ENCODE measurements at places on chromosomes 2 and 18. TPM values are rescaled to one million over a fixed set of nuclear protein-coding genes. Genes with fewer than 3 reads are reported as not detected.
A peak's percentile ranks its signal among the peaks of the same experiment; 100 is the strongest.

DNA sequence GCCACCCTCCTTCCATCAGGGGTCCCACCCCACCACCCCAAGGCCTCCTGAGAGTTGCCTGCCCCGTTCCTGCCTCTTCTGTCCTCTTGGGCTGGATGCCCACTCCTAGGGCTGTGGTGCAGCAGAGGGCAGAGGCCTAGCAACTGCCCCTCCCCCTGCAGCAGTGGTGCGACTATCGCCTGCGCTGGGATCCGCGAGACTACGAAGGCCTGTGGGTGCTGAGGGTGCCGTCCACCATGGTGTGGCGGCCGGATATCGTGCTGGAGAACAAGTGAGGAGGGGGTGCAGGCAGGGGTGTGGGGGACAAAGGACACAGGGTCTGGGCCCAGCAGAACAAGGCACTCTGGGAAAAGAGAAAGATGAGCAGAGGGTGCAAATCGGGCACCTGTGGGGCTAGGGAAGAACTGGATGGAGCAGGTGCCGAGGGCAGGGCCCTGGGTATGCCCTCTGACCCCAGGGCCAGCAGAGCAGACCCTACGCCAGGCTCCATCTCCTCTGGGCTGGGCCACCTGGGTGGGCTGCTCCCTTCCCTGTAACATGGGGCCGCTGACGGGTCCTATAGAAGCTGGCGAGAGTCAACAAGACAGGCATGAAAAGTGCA is 1.0 kb downstream of the CHRNG start:
- H3K4me1 ChIP-seq, result no peaks in the 10 kb centered on the region
- no peaks in the 10 kb centered on the region for H3K27me3 ChIP-seq
- H3K27ac ChIP-seq, result no peak overlapping the region
- no peak for DNase-seq

GRCh38 chr18:53796040-53796729 is 428.3 kb downstream of the MBD2 start:
- H3K4me3 ChIP-seq, result no peak overlapping the region
- DNase-seq, result no peak
- H3K4me1 ChIP-seq, result no peaks in the 10 kb centered on the region

DNA sequence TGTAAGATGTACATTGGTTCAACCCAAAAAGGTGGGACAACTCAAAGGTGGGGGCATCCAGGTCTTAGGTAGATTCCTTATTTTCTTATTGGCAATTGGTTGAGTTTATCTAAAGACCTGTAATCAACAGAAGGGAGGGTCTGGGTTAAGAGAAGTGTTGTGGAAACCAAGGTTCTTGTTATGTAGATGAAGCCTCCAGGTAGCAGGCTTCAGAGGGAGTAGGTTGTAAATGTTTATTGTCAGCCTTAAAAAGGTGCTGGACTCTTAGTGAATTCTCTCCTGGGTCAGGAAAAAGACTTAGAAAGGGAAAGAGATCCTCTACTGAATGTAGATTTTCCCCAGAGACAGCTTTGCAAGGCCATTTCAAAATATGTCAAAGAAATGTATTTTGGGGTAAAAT is 125.3 kb upstream of the NDUFV2 start:
- no peaks in the 10 kb centered on the region for H3K27me3 ChIP-seq
- no peak for DNase-seq
- no peaks in the 10 kb centered on the region for H3K4me1 ChIP-seq
- no peaks in the 10 kb centered on the region for H3K36me3 ChIP-seq

GRCh38 chr2:64982311-64982857 is 6.8 kb upstream of the SLC1A4 start:
- H3K27ac ChIP-seq, result no peak overlapping the region
- H3K4me1 ChIP-seq, result no peaks in the 10 kb centered on the region
- H3K27me3 ChIP-seq, result no peaks in the 10 kb centered on the region
- H3K36me3 ChIP-seq, result no peaks in the 10 kb centered on the region

DNA sequence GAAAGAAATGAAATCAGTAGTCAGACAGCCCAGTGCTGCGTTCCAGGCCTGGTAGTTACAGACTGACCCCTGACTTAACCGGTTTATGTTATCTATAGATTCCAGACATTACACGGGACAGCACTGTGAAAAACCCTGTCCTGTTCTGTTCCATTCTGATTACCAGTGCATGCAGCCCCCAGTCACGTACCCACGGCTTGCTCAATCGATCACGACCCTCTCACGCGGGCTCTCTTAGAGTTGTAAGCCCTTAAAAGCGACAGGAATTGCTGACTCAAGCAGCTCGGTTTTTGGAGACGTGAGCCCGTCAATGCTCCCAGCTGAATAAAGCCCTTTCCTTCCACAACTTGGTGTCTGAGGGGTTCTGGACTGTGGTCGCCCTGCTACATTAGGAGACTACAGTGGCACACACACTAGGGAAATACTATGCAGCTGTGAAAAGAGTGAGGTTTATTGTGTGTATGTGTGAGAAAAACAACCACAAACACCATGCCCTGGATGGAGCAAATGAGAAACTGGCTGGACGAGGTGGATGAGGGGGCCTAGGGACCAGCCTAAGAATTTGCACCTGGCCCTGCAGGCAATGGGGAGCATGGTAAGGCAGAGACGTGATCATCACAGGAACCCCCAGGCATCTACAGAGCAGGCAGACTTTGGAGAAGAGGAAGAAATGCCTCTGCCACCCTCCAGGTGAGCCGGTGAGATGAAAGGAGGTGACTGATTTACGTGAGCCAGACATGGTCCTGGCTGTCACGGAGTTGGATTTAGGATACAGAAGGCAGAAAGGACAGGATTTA is 49.1 kb upstream of the SEMA4C start:
- DNase-seq, result no peak
- no peaks in the 10 kb centered on the region for H3K36me3 ChIP-seq
- no peak overlapping the region for H3K27ac ChIP-seq
- no peaks in the 10 kb centered on the region for H3K4me1 ChIP-seq

GRCh38 chr2:199762963-199763362 is 88.0 kb downstream of the FTCDNL1 start:
- H3K27me3 ChIP-seq, result no peaks in the 10 kb centered on the region
- DNase-seq, result no peak
- H3K4me3 ChIP-seq, result no peak overlapping the region
- H3K4me1 ChIP-seq, result no peaks in the 10 kb centered on the region
- H3K27ac ChIP-seq, result no peak overlapping the region
- no peaks in the 10 kb centered on the region for H3K36me3 ChIP-seq

- no peaks in the 10 kb centered on the region for H3K27me3 ChIP-seq
- H3K4me3 ChIP-seq, result peak overlapping the region; percentile 97
- H3K4me1 ChIP-seq, result peaks cover 24% of the 10 kb centered on the region
- H3K27ac ChIP-seq, result no peak overlapping the region
- H3K36me3 ChIP-seq, result no peaks in the 10 kb centered on the region
- no peak for DNase-seq
Observed at GRCh38 chr2:186588421-186588820, 1.4 kb upstream of the ITGAV start.

DNA sequence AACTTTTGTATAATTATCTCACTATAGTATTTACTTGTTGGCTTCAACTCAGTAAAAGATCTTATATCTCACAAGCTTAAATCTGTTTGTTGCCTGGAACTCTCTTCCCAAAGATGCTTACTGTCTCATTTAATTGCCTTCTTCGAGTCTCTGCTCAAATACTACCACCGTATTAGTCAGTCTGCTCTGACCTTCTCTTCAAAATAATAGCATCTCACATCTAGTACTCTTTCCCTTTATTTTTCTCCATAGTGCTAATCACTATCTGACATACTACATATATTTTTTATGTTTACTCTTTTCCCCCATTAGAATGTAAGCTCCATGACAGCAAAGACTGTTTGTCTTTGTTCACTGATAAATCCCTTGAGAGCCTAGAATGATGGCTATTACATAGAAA is 10.6 kb upstream of the MPP4 start:
- no peak for DNase-seq
- H3K4me3 ChIP-seq, result no peak overlapping the region
- H3K36me3 ChIP-seq, result peaks cover 36% of the 10 kb centered on the region
- H3K4me1 ChIP-seq, result no peaks in the 10 kb centered on the region

DNA sequence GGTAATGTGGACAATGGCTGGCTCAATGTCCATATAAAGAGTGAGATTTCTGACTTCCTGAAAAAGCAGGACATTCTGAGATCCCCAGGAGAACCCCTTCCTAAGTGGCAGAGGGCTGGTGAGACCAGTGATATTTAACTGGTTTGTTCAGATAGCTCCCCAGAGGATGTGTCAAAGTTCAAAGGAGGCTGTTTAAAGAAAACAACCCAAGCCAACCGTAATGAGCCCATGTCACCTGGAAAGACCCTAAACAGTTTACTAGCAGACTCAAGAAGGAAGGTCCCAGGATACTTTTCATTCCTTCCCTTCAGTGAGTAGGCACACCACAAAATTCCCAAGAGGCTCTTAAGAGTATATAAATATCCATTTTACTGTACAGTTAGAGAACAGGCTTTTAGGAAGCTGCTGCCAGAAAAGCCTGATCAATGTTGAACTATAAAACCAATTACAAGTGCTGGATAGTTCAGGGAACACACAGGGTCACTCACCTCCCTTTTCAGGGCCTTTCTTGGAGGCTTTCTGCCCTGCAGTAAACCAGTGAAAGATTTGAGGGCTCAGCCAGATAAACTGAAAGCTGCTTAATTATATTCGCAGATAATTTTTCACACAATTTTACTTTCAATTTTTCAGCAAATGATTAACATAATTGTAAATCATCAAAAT is 293.5 kb downstream of the ASXL3 start:
- no peak overlapping the region for H3K27ac ChIP-seq
- H3K4me1 ChIP-seq, result no peaks in the 10 kb centered on the region
- no peak for DNase-seq
- no peaks in the 10 kb centered on the region for H3K36me3 ChIP-seq
- no peaks in the 10 kb centered on the region for H3K27me3 ChIP-seq

- H3K27ac ChIP-seq, result no peak overlapping the region
- H3K36me3 ChIP-seq, result no peaks in the 10 kb centered on the region
- H3K4me3 ChIP-seq, result no peak overlapping the region
- no peak for DNase-seq
- H3K4me1 ChIP-seq, result no peaks in the 10 kb centered on the region
Observed at GRCh38 chr2:176206136-176206535, 17.7 kb downstream of the HOXD1 start.

DNA sequence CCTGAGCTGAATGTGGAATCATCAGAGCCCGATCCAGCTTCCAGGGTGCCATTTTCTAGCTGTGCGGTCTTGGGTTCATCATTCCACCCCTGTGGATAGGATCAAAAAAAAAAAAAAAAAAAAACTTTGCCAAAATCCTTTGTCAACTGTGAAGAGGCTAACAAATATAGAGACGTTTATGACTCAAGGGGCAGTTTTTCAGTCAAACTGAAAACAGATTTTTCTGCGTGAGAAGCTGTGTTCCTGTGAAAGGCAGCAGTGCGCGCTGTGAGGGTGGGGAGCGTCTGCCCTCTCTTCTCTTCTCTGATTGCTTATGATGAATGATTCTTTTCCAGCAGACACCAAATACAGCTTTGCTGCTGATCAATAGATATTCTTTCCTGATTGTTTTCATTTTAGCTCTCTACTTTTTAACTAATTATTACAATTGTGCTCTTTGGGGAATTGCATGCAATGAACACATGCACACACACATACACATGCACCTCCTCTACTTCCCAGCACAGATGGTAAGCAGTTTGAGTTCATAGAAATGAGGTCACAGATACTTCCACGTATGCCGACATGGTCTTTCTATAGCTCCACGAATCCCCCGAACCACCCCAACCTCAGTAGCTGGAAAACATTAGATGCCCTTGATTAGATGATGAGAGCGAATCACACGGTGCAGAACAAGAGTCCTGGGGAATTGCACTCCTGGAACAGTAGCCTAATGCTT is 175.4 kb downstream of the NRP2 start:
- DNase-seq, result no peak
- no peaks in the 10 kb centered on the region for H3K27me3 ChIP-seq
- no peaks in the 10 kb centered on the region for H3K4me1 ChIP-seq
- H3K4me3 ChIP-seq, result no peak overlapping the region
- H3K36me3 ChIP-seq, result no peaks in the 10 kb centered on the region
- H3K27ac ChIP-seq, result no peak overlapping the region

GRCh38 chr2:239553376-239554000 is 152.7 kb upstream of the HDAC4 start:
- no peaks in the 10 kb centered on the region for H3K4me1 ChIP-seq
- H3K4me3 ChIP-seq, result no peak overlapping the region
- no peaks in the 10 kb centered on the region for H3K27me3 ChIP-seq

GRCh38 chr2:173963817-173964564 is 1.2 kb downstream of the SP3 start:
- DNase-seq, result peak; percentile 67
- H3K4me3 ChIP-seq, result peak overlapping the region; percentile 99
- peak overlapping the region; percentile 100 for H3K27ac ChIP-seq

DNA sequence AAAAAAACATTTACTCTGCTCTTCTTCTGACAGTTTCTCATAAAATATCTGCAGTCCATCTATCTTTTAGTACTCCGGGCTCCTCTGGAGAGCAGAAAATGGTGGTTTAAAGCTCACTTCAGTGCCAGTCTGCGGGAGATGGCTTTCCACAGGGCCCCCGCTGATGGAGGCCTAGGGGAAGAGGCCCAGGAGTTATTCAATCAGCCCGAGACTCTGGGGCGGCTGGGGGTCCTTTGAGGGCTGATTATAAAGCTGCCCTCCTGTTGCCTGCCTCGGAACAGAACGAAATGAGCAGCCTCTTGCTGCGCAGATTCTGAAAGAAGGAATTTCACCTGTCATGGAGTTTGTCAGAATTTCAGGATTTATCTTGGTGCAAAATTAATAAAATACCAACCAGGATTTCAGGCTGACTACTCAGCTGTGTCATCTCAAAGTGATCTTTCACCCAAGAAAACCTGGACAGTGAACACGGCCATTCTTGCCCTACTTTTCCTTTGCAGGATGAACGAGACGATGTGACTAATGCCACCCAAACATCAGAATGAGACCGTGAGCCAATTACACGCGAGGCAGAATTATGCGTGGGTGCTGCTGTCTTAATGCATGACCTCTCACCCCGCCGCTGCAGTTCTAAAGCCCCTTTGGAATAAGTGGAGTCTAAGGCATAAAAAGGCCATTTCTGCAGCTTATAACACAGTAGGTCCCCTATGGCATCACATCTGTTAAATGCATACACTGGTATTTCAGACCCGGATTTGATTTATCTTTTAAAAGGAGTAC is 273.8 kb downstream of the ZNF521 start:
- no peaks in the 10 kb centered on the region for H3K36me3 ChIP-seq
- DNase-seq, result no peak
- H3K27me3 ChIP-seq, result no peaks in the 10 kb centered on the region
- H3K27ac ChIP-seq, result no peak overlapping the region
- H3K4me1 ChIP-seq, result no peaks in the 10 kb centered on the region
- no peak overlapping the region for H3K4me3 ChIP-seq

- H3K4me1 ChIP-seq, result no peaks in the 10 kb centered on the region
- H3K4me3 ChIP-seq, result no peak overlapping the region
- H3K27me3 ChIP-seq, result no peaks in the 10 kb centered on the region
Observed at GRCh38 chr18:76195601-76196000, 299.4 kb downstream of the ZNF516 start.

HAAO gene
- 33.7 TPM for total RNA-seq

ITPRID2 gene
- 102 TPM for total RNA-seq

GKN1 gene
- total RNA-seq, result not detected

DRC1 gene
- total RNA-seq, result not detected

SCTR gene
- not detected for total RNA-seq

ANKRD29 gene
- 15.7 TPM for total RNA-seq

WDR12 gene
- 7.7 TPM for total RNA-seq

RIF1 gene
- total RNA-seq, result 48.2 TPM

CD207 gene
- not detected for total RNA-seq

SPR gene
- 26.1 TPM for total RNA-seq
